ENCODE measurements at places on chromosomes 11 and 22. TPM values are rescaled to one million over a fixed set of nuclear protein-coding genes. Genes with fewer than 3 reads are reported as not detected.
A peak's percentile ranks its signal among the peaks of the same experiment; 100 is the strongest.

GRCh38 chr11:1870326-1870696, 17.4 kb downstream of the LSP1 start:
- DNase-seq: peak; percentile 25

GRCh38 chr11:79392161-79392560, 48.7 kb downstream of the TENM4 start:
- no peak for DNase-seq

- DNase-seq: no peak
Observed at GRCh38 chr22:48895336-48895735, 932.3 kb downstream of the BRD1 start.

GRCh38 chr11:61636676-61637075, 43.5 kb upstream of the DAGLA start:
- no peak for DNase-seq

- no peak for DNase-seq
Observed at GRCh38 chr22:43345761-43346301, 2.7 kb upstream of the SCUBE1 start.

DNA sequence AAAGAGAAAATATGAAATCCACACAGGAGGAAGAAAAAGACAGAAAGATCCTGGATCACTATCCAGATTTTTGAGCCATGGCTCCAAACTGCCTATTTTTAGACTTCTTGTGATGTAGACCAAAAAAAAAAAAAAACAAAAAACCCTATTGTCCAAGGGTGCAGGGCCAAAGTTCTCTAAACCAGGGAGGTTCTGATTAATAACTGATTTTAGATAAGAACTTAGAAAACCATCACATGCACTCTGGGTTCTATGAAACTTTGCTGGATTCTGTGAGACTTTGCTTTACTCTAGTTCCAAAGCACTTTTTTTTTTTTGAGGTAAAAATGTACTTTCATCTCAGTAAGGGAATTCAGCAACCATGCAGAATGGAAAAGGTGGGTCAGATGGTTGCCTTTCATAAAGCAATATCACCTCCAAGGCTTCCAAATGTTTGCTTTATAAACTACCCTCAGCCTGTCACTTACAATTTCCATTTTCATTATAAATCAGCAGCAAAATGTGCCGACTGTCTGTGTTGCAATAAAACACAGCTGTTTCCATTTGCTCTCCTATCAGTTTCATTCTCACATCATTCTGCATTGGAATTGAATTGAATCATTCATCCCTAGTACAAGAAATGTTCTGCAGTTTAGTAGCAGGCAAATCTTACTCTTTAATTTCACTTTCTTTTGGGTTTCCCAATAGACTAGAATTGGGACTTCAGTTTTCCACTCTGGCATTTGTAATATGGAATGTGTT, 1584.3 kb upstream of the RAG2 start:
- no peak for DNase-seq

- DNase-seq: no peak
Observed at GRCh38 chr22:17576470-17576869, 13.2 kb downstream of the SLC25A18 start.

DNA sequence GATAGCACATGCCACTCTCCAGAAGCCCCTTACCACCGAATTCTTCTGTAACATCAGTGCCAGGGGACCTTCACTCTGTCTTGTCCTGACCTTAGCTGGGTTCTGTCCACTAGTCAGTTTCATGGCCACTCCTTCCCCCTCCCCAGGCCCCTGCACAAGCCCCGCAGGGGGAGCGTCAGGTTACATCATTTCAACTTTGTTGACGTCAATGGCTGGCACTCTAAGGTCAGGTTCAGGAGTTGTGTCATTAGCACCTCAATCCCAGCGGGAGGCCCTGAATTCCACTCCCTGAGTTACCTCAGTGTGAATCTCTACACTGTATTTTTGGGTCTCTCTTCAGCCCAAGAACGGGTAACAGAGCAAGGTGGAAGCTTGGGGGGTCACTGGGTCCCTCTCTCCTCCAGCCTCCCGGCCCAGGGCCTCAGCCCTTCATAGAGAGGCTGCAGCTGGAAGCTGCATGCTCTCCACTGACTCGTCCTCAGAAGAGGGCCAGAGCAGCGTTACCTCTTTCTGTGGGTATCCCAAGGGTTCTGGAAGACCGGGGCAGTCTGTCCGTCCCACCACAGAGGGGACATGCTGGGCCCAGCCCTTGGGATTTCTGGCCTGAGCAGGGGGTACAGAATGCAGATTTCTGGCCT, 10.3 kb downstream of the USH1C start:
- DNase-seq: no peak

DNA sequence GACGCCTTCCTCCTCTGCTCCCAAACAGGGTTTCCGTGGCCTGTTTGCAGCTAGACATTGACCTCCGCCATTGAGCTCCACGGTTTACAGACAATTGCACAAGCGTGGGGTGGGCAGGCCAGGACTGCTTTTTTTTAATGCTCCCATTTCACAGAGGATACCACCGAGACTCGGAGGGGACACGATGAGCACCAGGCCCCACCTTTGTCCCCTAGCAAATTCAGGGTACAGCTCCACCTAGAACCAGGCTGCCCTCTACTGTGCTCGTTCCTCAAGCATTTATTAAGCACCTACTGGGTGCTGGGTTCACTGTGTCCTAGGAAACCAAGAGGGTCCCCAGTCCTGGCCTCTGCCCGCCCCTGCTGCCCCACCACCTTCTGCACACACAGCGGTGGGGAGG, 12.2 kb downstream of the RASD2 start:
- DNase-seq: no peak

GRCh38 chr22:35915477-35916013, 113.1 kb downstream of the RBFOX2 start:
- DNase-seq: no peak

DNA sequence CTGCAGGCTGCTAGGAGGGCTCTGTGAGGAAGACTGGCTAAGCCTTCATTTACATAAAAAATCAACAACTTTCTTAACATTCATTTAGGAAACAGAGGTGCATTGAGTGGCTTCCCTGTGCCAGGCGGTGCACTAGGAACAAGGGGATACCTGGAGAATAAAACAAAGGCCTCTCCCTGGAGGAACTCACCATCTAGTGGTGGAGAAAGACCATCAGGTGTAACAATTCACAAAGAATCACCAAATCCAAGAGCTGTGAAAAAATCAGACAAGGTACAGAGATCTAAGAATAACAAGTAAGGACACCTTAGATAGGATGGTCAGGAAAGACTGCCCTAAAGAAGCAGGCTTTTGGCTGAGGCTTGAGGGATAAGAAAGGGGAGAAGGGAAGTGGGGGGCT, 40.3 kb downstream of the CSNK2A3 start:
- DNase-seq: no peak

GRCh38 chr11:67647471-67647870, 3.1 kb downstream of the ACY3 start:
- DNase-seq: no peak

DNA sequence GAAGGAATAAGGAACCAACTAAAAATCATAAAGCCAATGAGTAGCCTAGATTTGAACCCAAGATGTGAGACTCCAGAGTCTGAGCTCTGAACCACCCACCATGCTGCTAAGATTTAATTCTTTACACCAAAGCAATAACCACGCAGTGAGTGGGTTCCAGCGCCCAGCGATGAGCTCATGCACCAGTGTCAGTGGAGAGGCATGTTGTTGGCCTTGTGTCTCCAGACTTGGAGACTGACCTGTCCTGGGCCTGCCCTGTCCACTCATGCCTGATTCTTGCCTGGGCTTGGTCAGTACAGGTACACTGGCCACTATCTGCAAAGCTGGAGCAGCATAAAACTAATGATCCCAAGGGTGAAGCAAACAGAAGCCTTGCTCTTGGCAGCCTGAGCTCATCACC, 53.9 kb upstream of the TIMP3 start:
- no peak for DNase-seq

DNA sequence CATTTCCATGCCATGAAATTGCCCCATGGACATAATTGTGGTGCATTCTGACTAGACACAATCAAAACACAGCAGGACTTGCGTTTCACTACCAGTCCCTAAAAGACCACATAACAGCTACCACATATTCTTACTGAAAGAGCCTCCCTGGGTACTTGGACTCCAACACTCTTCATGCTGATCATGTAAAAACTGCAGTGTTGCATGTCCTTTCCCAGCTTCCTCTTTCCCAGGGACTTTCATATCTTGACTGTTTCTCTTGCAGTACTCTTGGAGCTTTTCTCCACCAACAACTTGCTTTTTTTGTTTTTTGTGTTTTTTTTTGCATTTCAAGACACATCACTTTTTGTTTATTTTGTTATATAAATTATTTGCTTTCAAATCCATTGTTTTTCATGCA, 22.9 kb downstream of the MS4A6E start:
- DNase-seq: no peak

GRCh38 chr22:39719559-39720450, 149.3 kb downstream of the CACNA1I start:
- DNase-seq: no peak

DNA sequence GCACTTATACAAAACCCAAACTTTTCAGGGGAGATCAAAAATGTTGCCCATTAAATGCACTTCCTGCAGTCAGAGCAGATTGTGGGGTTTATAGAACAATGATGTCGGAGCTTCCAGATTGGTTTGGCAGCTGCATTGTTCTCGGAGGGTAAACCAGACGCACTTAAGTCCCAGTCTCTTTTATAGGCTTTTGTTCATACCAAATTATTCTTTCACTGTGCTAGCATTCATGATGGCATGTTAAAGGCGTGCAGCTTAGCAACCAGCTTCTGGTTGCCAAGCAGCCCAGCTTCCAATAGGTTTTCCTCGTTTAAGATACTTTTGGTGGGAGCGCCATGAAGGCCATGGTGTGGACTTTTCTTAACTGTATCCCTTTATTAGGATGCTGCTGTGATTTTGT, 40.9 kb downstream of the ZC3H12C start:
- DNase-seq: no peak

GRCh38 chr11:36312611-36313472, 16.8 kb downstream of the PRR5L start:
- no peak for DNase-seq

DNA sequence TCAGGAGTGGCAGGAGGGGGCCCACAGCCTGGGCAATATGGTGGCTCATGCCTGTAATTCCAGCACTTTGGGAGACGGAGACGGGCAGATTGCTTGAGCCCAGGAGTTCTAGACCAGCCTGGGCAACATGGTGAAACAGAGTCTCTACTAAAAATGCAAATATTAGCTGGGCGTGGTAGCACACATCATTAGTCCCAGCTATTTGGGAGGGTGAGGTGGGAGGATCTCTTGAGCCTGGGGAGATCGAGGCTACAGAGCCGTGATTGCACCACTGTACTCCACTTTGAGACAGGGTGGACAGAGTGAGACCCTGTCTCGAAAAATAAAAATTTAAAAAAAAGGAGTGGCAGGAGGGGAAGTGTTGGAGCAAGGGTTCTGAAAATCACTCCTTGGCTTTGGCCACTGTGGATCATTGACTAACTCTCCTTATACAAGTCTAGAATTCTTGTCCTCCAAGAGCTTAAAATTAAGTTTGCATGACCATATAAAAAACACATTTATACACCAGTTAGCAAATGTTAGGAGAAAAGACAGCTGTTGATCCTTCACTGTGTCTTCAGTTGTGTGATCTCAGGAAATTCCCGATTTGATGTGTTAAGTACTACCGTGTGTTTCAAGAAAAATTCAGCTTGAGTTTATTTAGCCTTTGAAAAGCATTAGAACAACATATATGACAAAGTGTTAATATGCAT, 2.3 kb upstream of the WEE1 start:
- DNase-seq: no peak

GRCh38 chr11:60835534-60835846, 6.4 kb upstream of the CCDC86 start:
- no peak for DNase-seq

- no peak for DNase-seq
Observed at GRCh38 chr11:113332023-113332422, 17.6 kb downstream of the TTC12 start.

GRCh38 chr11:133966172-133966651, 9.4 kb upstream of the IGSF9B start:
- DNase-seq: no peak

- DNase-seq: no peak
Observed at GRCh38 chr11:44833877-44834452, 107.2 kb downstream of the TSPAN18 start.

- peak; percentile 82 for DNase-seq
Observed at GRCh38 chr11:75325713-75326438, 25.6 kb downstream of the ARRB1 start.

DNA sequence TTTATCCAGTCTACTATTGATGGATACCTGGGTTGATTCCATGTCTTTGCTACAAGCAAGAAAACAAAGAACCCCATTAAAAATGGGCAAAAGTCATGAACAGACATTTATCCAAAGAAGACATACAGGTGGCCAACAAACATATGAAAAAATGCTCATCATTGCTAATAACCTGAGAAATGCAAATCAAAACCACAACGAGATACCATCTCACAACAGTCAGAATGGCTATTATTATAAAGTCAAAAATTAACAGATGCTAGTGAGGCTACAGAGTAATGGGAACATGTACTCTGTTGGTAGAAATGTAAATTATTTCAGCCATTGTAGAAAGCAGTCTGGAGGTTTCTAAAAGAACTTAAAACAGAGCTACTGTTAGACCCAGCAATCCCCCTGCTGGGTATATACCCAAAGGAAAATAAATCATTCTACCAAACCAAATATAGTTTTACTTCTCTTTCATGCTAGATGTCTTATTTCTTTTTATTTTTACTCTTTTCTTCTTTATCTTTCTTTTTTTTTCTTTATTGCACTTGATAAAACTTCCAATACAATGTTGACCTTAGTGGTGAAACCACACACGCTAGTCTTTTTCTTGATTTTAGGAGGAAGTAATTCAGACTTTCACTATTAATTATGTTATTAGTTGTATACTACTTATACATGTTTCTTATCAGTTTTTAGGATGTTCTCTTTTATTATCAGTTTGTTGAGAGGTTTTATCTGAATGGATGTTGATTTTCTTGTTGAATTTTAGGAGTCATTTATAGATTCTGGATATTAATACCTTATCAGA, 14.3 kb downstream of the TRIM22 start:
- no peak for DNase-seq

- no peak for DNase-seq
Observed at GRCh38 chr11:27718863-27719545, 18.7 kb upstream of the BDNF start.

GRCh38 chr11:64409278-64409677, 50.3 kb downstream of the RPS6KA4 start:
- no peak for DNase-seq

GRCh38 chr11:45048313-45048841, 97.7 kb upstream of the TP53I11 start:
- DNase-seq: no peak

The KCNA4 gene
- 5.4 TPM for total RNA-seq

The ZNRF3 gene
- total RNA-seq: 7.3 TPM

The SEC14L3 gene
- not detected for total RNA-seq

The HTR3A gene
- not detected for total RNA-seq

The KCNQ1OT1 gene
- total RNA-seq: 0.40 TPM

The SEPTIN3 gene
- total RNA-seq: not detected

The FAM111A gene
- 10.3 TPM for total RNA-seq

The OR10D3 gene
- not detected for total RNA-seq

The OR4D9 gene
- not detected for total RNA-seq

The MOV10L1 gene
- total RNA-seq: 0.09 TPM

The OR51B4 gene
- total RNA-seq: not detected

The KBTBD3 gene
- total RNA-seq: 2.8 TPM

The ACR gene
- not detected for total RNA-seq

The ARHGAP20 gene
- total RNA-seq: 0.28 TPM

The ENTHD1 gene
- not detected for total RNA-seq

The PRR33 gene
- total RNA-seq: 2.4 TPM

The DDX10 gene
- total RNA-seq: 8.3 TPM

All from heart left ventricle (tissue), 16 donors.